Cardiac muscle cell (in vitro differentiated cells and primary cell): ENCODE measurements at places on chromosomes 4 and X. TPM values are rescaled to one million over a fixed set of nuclear protein-coding genes. Genes with fewer than 3 reads are reported as not detected.

The TMEM156 gene
- polyA plus RNA-seq: not detected in 2 replicates

The PNMA6A gene
- 2.9 and 6.9 TPM in 2 replicates for polyA plus RNA-seq

The USP51 gene
- polyA plus RNA-seq: 1.4 and 2.6 TPM in 2 replicates

The CSAG3 gene
- polyA plus RNA-seq: not detected in 2 replicates

The PCSK1N gene
- polyA plus RNA-seq: 5.4 and 8.7 TPM in 2 replicates

The ZNF674 gene
- 1.3 and 1.6 TPM in 2 replicates for polyA plus RNA-seq

The RAPGEF2 gene
- polyA plus RNA-seq: 13.0 and 17.3 TPM in 2 replicates

The FRMD7 gene
- not detected in 2 replicates for polyA plus RNA-seq

The STARD8 gene
- 0.60 and 0.91 TPM in 2 replicates for polyA plus RNA-seq

The CTAG2 gene
- polyA plus RNA-seq: not detected in 2 replicates

The SMR3B gene
- not detected in 2 replicates for polyA plus RNA-seq

The FAM114A1 gene
- 32.2 and 33.1 TPM in 2 replicates for polyA plus RNA-seq

The RNF212 gene
- 1.7 and 7.1 TPM in 2 replicates for polyA plus RNA-seq

The LRRC66 gene
- polyA plus RNA-seq: 0.88 TPM in 1 of 2 replicates, not detected in the other

The MAGEB1 gene
- polyA plus RNA-seq: not detected in 2 replicates

The DKC1 gene
- polyA plus RNA-seq: 22.8 and 36.0 TPM in 2 replicates

The FGF2 gene
- polyA plus RNA-seq: 3.0 and 3.4 TPM in 2 replicates

The CXCL1 gene
- polyA plus RNA-seq: not detected in 2 replicates

The VEGFD gene
- polyA plus RNA-seq: 2.1 TPM in 1 of 2 replicates, not detected in the other

The PDGFC gene
- 6.9 and 10.1 TPM in 2 replicates for polyA plus RNA-seq

The SLC9A7 gene
- 2.2 and 4.3 TPM in 2 replicates for polyA plus RNA-seq

The GPR173 gene
- polyA plus RNA-seq: 3.6 and 3.8 TPM in 2 replicates

The PDGFRA gene
- polyA plus RNA-seq: 32.1 and 39.4 TPM in 2 replicates

The ESX1 gene
- polyA plus RNA-seq: not detected in 2 replicates

The DIPK2B gene
- 0.91 TPM in 1 of 2 replicates, not detected in the other for polyA plus RNA-seq

The USP17L15 gene
- not detected in 2 replicates for polyA plus RNA-seq

The TCEAL9 gene
- polyA plus RNA-seq: 287 and 422 TPM in 2 replicates

The UPF3B gene
- 22.2 and 25.1 TPM in 2 replicates for polyA plus RNA-seq

The SYTL5 gene
- 1.6 and 2.0 TPM in 2 replicates for polyA plus RNA-seq

The PRDM5 gene
- 8.7 and 9.3 TPM in 2 replicates for polyA plus RNA-seq

The NALF2 gene
- polyA plus RNA-seq: 0.33 TPM in 1 of 2 replicates, not detected in the other

The EIF1AX gene
- 56.9 TPM in 2 replicates for polyA plus RNA-seq

The TMPRSS11B gene
- polyA plus RNA-seq: not detected in 2 replicates

The PLA2G12A gene
- 82.6 and 96.9 TPM in 2 replicates for polyA plus RNA-seq

The ZNF141 gene
- 10.9 and 14.2 TPM in 2 replicates for polyA plus RNA-seq

The CETN2 gene
- 81.8 and 88.6 TPM in 2 replicates for polyA plus RNA-seq

The PNMA6F gene
- polyA plus RNA-seq: not detected in 2 replicates

The BLTP1 gene
- polyA plus RNA-seq: 20.1 and 29.6 TPM in 2 replicates

The GAGE12H gene
- not detected in 2 replicates for polyA plus RNA-seq

The DDX3X gene
- polyA plus RNA-seq: 79.4 and 95.5 TPM in 2 replicates

The DMRTC1 gene
- 0.23 and 1.5 TPM in 2 replicates for polyA plus RNA-seq

The VCX2 gene
- polyA plus RNA-seq: not detected in 2 replicates

The FGFBP1 gene
- polyA plus RNA-seq: not detected in 2 replicates

The NCAPG gene
- 5.4 and 24.3 TPM in 2 replicates for polyA plus RNA-seq

The MOB1B gene
- polyA plus RNA-seq: 11.1 and 19.3 TPM in 2 replicates

The PPP4R3C gene
- not detected in 2 replicates for polyA plus RNA-seq

The SEPTIN11 gene
- polyA plus RNA-seq: 41.3 and 56.6 TPM in 2 replicates

The ZMYM3 gene
- polyA plus RNA-seq: 24.8 and 34.4 TPM in 2 replicates

The FOXR2 gene
- not detected in 2 replicates for polyA plus RNA-seq
